NCI-H446 treated with DMSO at 0.1 percent for 48 hours (cell line): ENCODE measurements at places on chromosomes 16 and 17.

DNA sequence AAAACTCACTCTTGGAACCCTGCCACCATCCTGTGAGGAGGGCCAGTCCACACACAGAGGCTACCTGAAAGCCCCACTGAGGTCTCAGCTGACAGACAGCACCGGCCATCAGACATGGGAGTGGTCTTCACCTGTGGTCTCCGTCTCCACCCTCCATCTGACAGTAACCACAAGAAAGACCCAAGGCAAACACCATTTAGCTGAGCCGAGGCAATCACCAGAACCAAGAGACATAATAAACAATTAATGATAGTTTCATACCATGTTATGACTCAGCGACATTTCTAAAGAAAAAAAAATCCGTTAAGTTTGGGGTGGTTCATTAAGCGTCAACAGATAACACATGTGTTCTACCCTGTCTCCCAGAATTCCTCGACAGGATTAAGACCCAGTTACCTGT, 6.1 kb upstream of the EVPLL start:
- DNase-seq: no peak

- no peak for DNase-seq
Measured at GRCh38 chr17:69287168-69287567, 39.8 kb downstream of the ABCA5 start.

- DNase-seq: no peak
Measured at GRCh38 chr17:8397636-8398035, at the start of gene RNF222. TSS of gene RNF222 (minus strand) at chr17:8397827. CDS start at chr17:8393461, 4,366 bp downstream.

DNA sequence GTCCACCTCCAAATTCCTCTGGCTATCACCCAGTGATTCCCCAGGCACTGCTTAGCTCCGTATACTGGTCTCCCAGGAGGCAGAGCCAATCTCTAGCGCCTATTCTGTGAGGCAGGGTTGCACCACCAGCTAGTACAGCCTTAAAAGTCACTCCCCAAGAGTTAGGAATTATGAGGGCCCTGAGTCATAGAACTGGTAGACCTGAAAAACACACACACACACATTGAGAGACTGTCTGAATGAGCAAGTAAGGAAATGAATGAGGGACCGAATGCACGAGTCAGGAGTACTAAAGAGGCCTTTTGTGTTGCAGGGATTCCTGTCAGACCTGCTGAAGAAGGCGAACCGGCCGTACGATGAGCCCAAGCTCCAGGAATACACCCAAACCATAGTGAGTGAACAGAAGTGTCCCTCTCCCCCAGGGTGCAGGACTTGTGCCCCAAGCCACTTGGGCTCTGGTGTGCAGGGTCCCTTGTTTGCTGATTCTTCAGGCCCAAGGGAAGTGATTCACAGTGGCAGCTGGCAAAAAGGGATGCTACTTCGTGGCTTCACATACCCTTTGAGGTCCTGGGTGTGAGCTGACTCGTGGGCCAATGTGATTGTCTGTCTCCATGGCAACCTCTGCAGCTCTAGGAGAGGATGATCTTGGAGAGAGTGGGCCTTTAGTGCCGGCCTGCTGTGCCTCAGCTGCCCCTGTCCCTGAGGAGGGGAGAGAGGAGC, 24.7 kb downstream of the CALB2 start:
- DNase-seq: no peak

DNA sequence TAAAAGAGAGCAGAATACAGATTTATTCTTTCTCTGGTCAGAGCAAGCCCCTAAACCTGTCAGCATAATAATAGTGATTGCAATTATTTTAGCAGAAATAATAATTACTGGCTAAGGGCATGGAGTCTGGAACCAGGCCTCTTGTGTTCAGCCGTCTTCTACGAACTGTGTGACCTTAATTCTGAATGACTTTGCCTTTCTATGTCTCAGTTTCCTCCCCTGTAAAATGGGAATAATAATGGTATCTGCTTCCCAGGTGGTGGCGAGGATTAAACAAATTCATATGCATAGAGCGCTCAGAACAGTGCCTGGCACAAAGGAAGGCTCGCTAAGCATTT, 33.4 kb downstream of the RAB11FIP4 start:
- DNase-seq: no peak

- no peak for DNase-seq
Measured at GRCh38 chr17:38447502-38448085, 19.3 kb downstream of the ARHGAP23 start.

- no peak for DNase-seq
Measured at GRCh38 chr16:12287796-12288536, 311.4 kb downstream of the SNX29 start.

DNA sequence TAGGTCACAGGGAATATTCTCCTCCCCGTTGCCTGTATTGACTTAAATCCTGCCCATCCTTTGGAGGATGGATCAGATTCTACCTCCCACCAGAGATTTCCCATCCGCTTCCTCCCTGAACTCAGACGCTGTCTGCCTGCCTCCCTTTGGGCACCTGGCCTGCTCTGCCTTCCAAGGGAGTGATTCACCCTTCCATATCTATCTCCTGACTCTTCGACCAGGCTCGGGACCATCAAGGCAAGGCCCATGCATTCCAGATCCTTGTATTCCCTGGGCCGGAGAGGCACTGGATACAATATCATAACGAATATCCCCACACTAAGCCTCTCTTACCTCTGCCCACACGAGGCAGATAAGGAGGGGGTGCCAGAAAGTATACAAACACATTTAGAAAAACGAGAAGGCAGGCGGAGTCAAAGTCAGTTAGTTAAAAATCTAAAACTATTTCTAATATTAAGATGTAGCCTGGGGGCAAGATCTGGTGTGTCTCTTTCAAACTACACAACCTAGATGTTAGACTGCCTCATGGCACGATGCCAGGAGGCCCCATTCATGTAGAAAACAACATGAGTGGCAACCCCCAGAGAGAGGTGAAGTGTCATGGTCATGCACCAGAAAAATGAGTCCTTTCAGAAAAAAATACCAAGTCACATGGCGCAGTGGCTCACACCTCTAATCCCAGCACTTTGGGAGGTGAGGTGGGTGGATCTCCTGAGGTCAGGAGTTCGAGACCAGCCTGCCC, 9.2 kb downstream of the PMP22 start:
- DNase-seq: no peak

DNA sequence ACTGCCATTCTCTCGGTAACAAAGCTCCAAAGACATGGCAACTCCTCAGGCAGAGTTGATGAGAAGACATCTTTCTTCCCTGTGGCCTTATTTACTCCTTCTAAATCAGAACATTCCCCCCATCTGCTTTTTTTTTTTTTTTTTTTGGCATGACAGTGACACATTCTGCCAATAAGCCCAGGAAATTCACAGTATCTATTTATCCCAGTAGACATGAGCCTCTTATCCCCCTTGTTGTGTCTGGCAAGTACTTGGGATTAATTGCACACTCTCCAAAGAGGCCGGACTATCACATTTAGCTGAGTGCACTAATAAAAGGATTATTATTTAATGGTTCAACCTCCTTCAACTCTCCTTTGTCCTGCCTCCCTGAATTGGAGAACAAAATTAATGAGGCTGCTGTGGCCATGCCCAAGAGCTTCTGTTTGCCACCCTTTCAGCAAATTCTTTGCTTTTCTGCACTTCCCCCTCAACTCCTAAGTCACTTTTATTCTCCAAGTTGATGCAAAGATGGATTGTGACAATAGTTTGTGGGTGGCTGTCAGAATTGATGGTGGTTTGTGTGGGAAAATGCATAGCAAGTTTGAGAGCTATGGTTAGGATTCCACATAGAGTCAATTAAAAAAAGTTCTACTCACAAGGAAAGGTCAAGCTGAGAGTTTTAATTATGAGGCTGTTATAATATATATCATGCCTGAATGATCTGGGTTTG, 47.2 kb downstream of the GPR139 start:
- no peak for DNase-seq

DNA sequence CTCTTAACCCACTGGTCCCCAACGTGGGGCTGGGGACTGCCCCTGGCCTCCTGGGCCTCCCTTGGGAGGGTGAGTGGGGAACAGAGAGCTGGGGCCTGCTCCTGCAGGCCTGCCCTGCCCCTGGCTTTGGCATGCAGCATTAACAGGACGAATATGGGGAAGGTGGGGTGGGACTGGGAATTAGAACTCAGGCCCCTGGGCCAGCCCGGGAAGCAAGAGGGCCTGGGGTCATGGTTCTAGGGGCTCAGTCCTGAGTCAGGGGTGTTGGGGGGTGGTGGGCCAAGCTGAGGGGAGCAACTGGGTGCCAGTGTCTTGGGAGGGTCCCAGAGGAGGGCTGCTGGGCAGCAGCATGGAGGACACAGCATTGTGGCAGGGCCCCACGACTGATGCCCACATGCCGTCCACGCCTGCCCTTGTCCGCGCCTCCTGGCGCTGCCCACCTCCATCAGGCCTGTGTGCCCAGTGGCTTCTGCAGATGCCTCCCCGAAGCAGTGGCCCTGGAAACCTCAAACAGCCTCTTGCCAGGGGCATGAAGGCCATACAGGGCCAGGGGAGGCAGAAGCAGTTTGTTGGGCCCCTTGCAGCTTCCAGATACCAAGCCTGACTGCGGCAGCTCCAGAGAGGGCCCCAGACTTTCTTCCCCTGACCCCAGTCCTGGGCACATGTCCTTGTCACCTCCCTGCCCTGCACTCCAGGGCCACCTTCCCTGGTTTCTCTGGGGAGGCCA, 4.8 kb downstream of the MAP2K3 start:
- DNase-seq: no peak

GRCh38 chr17:50421308-50422051, 4.5 kb upstream of the ACSF2 start:
- no peak for DNase-seq

- no peak for DNase-seq
Measured at GRCh38 chr17:43530288-43531081, 15.7 kb downstream of the ETV4 start.

- DNase-seq: no peak
Measured at GRCh38 chr17:69447726-69448125, 33.2 kb downstream of the MAP2K6 start.

DNA sequence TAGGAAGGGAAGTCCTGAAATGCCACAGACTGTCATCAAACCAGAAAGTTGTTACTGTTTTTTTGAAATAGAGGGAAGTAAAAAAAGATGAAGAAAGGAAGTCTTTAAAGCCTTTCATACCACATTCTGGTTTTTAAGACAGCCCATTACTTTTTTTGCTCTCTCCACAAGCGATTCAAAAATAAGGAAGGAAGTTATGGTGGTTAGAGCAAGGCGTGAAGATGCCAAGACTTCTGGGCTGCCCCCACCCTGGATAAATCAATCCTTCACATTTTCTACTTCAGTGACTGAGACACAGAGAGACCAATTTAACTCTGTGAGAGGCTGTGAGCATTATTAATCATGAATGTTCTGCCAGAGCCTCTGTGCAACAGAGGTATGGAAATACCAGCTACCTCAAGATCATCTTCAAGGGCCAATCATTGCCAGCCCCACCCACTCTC, 82.3 kb upstream of the BCAR1 start:
- DNase-seq: no peak

DNA sequence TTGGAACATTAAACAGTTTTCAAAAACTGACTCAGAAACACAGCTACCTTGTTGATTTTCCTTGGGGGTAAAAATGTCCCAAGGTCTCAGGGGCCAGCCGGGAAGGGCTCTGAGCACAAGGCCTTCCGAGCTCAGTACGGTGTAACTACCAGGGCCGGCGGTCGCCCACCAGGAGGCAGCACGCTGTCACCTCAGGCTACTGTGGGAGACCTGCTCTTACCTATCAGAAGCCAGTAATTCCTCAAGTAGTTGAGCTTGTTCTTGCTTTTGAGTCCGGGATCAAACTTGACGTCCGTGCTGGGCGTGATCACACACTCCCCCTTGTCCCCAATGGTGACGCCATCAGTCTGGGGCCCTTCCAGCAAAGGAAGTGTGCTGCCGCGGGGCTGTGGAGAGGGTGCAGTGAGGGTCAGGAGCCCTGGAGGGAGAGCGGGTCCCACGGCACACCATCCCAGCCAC, 43.4 kb upstream of the ICAM2 start:
- DNase-seq: no peak

- DNase-seq: no peak
Measured at GRCh38 chr17:16398270-16399267, 16.8 kb upstream of the TRPV2 start.
